ENCODE measurements at places on chromosomes 4 and X. TPM values are rescaled to one million over a fixed set of nuclear protein-coding genes. Genes with fewer than 3 reads are reported as not detected.

GRCh38 chr4:8005814-8006215 is 66.2 kb upstream of the AFAP1 start:
- no peak for DNase-seq

- no peak for DNase-seq
These were observed 58.3 kb downstream of the ZFX start for GRCh38 chrX:24207826-24208225.

GRCh38 chrX:20032201-20032600 is 41.3 kb upstream of the BCLAF3 start:
- no peak for DNase-seq

DNA sequence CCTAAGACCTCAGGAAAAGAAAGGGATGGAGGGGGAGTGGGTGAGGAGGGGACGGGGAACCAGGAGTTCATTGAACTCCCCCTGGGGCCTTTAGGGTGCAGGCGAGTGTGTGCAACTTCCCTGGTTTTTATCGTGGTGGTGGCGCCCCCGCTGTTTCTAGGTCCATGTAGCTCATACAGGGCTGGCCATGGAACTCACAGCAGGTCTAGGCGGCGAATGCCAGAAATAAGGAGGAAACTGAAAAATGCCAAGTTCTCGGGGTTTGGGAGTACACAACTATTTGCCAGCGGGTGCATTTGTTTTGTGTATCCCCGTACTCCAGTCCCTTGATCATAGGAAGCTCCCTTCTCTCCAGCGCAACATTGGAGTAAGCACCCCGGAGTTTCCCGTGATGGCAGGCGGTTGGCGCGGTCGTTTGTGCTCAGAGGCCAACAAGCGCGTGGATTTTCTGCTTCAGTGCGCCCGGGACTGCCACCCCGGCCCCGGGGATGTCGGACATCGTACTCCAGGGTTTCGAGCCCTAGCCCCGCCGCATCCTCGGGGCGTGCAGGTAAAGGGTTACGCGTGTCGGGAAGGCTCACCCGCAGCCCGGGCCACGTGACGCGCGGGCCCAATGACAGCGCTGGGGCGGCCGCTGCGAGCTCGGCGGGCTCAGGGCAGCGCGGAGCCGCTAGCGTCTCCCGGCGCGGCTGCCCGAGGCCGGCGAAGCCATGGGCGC is 208.9 kb downstream of the NWD2 start:
- DNase-seq = peak; percentile 31

- no peak for DNase-seq
These were observed 33.3 kb downstream of the BBS12 start for GRCh38 chr4:122765692-122766352.

- no peak for DNase-seq
These were observed 833 bp downstream of the FGD1 start for GRCh38 chrX:54494989-54495813.

DNA sequence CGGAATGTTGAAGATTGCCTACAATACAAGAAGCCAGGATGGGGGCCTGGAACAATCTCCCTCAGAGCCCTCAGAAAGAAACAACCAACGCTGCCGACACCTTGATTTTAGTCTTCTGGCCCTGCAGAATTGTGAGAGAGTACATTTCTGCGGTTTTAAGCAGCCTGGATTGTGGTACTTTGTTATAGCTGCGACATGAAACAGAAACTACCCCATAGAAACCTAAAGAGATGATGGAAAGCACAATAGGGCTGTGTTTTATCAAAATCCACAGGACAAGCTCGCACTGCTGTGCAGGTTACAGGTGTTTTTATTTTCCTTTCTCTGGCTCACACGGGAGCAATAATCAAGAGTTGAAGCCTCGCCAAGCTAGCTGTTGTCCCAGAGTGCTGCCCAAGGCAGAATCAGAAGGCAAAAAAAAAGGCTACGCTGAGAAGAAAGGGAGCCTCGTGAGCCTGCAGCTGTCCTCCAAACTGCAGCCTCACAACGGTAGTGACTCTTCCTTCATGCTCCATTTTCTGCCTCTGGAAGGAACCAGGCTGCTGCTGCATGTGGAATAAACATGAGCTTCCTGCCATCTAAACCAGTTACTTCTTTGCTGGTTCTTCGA is 232.4 kb downstream of the LDB2 start:
- no peak for DNase-seq

DNA sequence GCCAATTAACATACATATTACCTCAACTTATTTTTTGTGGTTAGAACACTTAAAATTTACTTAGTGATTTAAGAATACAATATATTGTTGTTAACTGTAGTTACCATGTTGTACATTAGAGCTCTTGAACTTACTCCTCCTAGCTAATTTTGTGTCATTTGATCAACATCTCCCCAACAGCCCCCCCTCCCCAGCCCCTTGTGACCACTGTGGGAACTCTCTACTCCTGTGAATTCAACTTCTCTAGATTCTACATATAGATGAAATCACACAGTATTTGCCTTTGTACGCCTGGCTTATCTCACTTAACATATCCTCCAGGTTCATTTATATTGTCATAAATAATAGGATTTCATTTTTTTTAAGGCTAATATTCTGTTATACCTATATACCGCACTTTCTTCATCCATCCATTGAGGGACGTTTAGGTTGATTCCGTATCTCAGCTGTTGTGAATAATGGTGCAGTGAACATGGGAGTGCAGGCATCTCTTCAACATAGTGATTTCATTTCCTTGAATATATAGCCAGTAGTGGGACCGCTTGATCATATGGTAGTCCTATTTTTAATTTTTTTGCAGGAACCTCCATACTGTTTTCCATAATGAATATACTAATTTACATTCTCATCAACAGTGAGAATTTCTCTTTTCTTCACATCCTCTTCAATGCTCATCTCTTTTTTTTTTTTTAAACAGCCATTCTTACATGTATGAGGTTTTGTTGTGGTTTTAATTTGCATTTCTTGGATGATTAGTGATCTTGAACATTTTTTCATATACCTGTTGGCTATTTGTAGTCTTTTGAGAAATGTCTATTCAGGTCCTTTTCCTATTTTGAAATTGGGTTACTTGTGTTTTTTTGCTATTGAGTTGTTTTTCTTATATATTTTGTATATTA is 66.8 kb downstream of the RAPGEF2 start:
- no peak for DNase-seq

GRCh38 chr4:146132445-146132844 is 43.1 kb upstream of the LSM6 start:
- DNase-seq = no peak

GRCh38 chr4:107751670-107752069 is 31.6 kb upstream of the PAPSS1 start:
- no peak for DNase-seq

DNA sequence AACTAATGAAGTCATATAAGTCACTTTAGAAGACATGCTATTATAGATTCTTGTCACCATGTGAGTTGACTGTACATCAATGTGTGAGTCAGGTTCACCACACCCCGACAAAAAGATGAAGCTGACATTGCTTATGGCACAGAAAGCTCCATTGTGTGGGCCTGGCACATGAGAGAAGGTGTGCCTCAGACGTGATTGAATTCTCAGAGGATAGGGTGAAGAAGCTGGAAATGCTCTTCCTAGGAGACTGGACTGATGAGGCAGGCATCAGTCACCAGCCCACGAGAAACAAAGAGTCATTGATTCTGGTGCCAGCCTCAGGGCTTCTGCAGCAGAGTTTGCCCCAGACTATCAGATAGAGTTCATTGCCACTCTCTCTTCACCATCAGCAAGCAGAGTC is 35.9 kb upstream of the LRAT start:
- no peak for DNase-seq

DNA sequence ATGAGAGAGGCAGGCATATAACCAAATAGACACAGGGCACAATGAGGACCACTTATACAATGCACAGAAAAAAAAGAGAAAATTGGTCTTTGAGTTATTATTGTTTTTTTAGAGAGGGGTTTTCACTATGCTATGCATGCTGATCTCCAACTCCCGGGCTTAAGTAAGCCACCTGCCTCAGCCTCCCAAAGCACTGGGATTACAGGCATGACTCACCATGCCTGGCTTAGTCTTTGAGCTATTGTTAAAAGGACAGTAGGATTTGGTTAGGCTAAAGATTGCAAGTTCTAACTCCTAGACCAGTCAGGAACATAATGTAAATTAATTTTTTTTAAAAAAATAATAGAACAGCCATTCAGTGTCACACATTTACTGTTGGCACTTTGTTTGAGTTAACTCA is 340.1 kb downstream of the GPAT3 start:
- DNase-seq = no peak

- DNase-seq = no peak
These were observed 113.9 kb downstream of the NYX start for GRCh38 chrX:41561045-41561444.

GRCh38 chrX:19924285-19924684 is 36.9 kb upstream of the SH3KBP1 start:
- no peak for DNase-seq

The RBMXL3 gene
- polyA plus RNA-seq = not detected

The KLB gene
- 0.19 TPM for polyA plus RNA-seq

The TMEM31 gene
- 1.3 TPM for polyA plus RNA-seq

The CXorf49 gene
- polyA plus RNA-seq = not detected

The SRPK3 gene
- 2.1 TPM for polyA plus RNA-seq

The GYPE gene
- 4.4 TPM for polyA plus RNA-seq

Data from left renal pelvis (tissue), 4 donors.